ENCODE measurements at places on chromosomes 6 and 20.

GRCh38 chr6:46051962-46052361 lies 36.3 kb upstream of the CLIC5 start:
- DNase-seq: no peak

- no peak for DNase-seq
These were observed 641.2 kb upstream of the CHD6 start for GRCh38 chr20:42259389-42259788.

DNA sequence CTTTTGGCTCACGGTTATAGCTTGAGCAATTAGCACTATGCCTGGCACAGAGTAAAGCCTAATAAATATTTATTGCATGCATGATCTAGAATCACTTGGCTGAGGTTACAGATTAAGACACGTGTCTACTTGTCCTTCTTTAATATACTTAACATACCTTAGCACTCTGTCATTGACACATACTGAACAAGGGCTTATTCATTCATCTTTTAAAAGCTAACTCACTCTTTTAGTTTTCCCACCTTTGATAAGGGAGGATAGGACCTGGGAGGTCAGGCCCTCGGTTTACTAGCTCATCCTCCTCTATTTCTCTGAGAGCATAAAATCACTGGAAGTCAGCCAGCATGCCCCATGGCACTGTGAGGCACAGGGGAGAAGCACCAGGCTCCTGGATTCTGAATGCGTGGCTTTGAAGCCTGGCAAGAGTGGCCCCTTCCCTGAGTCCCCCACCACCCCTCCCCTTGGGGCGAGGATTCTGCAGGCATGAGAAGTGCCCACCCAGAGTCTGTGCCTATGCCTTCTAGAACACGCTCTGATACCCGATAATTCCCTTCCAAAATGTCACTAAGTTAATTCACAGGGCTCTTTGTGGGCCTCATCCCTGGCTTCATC lies 11.2 kb downstream of the ZCCHC3 start:
- DNase-seq: no peak

DNA sequence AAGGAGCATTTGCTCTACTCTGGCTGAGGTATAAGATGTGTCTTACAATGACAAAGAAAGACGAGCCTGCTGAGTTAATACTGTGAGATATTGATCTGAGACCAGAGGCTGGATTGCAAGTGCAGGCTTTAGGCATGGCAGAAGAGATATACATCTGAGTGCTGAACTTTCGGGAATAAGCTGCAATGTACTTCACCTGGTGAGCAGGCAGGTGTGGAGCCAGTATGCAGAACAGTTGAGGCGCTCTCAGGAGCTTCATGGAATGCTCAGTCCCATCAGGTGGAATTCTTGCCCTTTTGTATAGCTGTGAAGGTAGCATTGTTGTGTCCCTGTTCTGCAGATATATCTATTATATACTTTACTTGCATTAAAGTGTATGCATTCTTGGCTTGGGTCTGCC lies 179.3 kb upstream of the RIMS1 start:
- no peak for DNase-seq

Measured in ascending aorta (tissue), 2 donors.